Adrenal gland (tissue), 19 donors: ENCODE measurements at places on chromosomes 4 and X. TPM values are rescaled to one million over a fixed set of nuclear protein-coding genes. Genes with fewer than 3 reads are reported as not detected.

SYTL4 gene
- 6.4 TPM for total RNA-seq

NEIL3 gene
- total RNA-seq, result 0.40 TPM

C4orf50 gene
- 0.70 TPM for total RNA-seq

DNA sequence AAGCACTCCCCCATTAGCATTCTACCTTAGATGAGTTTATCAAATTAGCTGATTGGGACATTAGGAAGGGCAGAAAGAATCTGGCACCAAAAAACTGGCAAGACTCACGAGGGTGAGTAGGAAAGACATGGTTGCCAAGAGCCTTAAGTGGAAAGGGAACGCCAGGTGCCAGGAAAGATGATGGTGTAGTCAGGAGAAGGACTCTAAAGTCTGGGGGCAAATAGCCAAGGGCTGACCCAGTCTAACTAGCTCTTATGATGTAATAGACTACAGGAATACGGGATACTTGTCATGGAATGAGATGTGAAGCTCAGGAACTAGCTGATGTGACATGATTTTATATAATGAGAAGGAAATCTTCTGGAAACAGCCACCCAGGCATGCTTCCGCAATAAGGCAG is 94.8 kb downstream of the MBNL3 start:
- DNase-seq, result no peak

- DNase-seq, result peak; percentile 47
Measured at GRCh38 chr4:6278801-6279197, 9.1 kb downstream of the WFS1 start.
